GM23338 (cell line): ENCODE measurements at places on chromosomes 5 and 9.
A peak's percentile ranks its signal among the peaks of the same experiment; 100 is the strongest.

DNA sequence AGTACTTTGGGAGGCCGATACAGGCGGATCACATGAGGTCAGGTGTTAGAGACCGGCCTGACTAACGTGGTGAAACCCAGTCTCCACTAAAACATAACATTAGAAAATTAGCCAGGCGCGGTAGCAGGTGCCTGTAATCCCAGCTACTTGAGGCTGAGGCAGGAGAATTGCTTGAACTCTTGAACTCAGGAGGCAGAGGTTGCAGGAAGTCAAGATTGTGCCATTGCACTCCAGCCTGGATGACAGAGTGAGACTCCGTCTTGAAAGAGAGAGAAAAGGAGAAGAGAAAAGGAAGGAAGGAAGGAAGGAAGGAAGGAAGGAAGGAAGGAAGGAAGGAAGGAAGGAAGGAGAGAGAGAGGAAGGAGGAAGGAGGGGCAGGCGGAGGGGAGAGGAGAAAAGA lies 45.1 kb downstream of the MYO10 start:
- no peak for DNase-seq

- no peak for DNase-seq
Measured at GRCh38 chr9:129493002-129493705, 127.7 kb downstream of the C9orf50 start.

GRCh38 chr9:4113711-4114110 lies 186.2 kb downstream of the GLIS3 start:
- DNase-seq = no peak

DNA sequence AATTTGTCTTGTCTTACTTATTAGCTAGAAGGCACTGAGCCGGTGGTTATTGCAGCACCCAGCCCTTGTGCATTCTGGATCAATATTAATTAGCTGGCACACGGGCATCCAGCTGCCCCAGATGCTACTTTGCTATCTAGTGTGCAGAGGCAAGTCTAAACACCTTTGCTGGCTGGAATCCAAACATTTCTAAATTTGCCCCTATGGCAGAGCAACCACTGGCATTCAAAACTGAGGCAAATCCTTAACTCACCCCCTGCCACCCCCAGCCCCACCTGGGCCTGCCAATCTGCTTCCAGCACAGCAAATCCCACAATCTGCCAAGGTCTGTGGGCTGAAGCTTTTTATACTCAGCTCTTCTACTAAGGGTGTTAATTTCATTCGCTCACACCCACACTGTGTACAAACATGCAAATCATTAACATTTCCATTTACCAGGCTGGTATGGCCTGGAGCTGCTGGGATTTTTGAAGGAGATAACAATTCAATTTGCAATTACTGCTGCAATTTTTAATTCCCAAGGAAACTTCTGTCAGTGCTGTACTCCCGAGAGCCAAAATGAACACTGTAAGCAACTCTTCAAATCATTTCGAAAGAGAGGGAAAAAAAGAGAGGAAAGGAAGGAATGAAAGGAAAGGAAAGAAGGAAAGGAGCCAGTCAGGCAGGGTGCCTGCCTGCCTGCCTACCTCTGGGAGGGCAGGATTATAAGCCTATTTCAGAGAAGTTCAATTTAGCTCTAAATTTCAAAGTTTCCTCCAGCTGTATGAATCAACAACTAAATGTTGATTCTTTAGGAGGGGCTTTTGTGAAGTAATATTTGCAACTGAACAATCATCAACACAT lies 35.5 kb downstream of the RAPGEF1 start:
- no peak for DNase-seq

DNA sequence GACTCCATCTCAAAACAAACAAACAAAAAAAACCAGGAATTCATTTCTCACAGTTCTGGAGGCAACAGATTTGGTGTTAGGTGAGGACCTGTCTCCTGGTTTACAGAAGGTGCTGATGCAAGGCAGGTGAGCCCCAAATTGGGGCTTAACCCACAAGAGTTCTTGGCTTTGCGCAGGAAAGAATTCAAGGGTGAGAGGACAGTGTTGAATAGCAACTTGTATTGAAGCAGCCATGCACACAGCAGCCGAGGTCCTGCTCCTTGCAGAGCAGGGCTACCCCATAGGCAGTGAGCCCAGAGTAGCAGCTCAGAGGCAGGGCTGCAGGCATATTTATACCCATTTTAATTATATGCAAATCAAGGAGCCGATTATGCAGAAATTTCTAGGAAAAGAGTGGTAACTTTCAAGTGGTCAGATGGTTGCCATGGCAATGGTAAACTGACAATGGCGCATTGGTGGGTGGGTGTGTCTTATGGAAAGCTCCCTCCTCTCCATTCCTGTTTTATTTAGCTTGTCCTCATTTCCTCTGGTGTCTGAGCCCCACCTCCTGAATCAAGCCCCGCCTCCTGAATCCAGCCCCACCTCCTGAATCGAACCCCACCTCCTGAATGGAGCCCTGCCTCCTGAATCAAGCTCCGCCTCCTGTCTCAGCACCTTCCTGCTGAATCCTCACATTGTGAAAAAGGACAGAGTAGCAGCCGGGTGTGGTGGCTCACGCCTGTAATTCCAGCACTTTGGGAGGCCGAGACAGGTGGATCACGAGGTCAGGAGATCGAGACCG lies 34.5 kb upstream of the COL5A1 start:
- DNase-seq = peak; percentile 80

DNA sequence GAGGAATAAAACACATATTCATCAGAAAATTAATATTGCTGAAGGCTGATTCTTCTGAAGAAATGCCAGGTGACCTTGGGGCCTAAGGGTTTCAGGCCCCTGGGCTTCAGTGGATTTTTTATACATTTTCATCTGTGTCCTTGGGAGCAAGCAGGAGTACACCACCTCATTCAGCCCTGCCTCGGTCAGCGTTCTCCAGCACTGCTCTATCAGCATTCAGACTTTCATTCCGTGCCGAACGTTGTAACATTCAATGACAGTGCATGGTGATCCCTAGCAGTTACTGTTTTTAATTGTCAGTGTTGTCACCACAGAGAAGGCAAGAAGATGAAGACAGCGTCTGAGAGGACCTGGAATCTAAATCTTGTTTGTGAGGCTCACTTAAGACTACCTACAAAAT lies 490.4 kb downstream of the DNAH5 start:
- no peak for DNase-seq

- DNase-seq = no peak
Measured at GRCh38 chr5:6804766-6805501, 91.7 kb downstream of the TENT4A start.

DNA sequence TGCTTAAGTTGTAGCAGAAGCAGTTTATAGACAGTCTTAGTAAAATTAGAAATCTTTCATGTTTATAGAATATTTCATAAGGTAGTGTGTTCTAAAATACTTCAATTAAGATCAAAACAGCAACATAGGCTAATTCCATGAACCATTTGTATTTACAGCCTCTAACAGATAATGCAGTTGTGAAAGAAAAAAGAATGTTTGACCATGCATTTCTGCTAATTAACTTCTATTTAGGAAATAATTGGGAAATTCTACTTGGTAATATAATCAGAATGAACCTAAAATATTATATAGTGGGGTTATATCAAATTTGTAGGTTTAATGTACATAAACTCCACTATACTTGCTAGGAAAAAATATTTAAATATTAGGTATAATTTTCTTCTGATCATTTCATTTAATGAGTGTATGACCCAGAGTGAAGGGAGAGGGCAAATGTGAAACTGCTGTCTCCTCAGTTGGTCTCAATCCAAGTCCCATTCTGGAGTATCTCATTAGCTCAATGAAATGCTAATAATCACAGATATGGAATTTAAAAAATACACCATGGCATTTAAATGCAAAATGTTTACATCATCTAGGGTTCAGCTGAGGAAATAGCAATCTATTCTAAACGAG lies 34.9 kb downstream of the ALDH1A1 start:
- DNase-seq = no peak

GRCh38 chr9:17481565-17481964 lies 97.3 kb upstream of the SH3GL2 start:
- peak; percentile 21 for DNase-seq

GRCh38 chr9:89719202-89719601 lies 114.4 kb downstream of the GADD45G start:
- DNase-seq = no peak

DNA sequence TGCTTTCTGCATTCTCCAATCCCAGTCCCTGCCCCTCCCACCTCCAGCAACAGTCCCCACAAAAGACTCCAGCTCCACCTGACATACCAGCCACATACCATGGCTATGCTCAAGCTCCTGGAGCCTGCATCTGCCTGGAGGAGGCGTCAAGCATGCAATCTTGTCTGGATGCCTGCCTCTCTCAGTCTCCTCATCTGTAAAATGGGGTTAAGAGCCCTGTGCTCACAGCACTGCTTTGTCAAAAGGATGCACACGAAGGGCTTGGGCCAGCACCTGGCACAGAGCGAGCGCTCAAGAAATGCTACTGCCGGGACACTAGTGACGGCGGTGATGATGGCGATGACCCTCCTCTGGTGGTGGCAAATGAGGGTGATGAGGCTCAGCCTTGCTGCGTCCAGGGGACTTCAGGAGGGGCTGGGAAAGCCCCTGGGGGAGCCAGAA lies 202.9 kb upstream of the IER5L start:
- peak; percentile 81 for DNase-seq

- DNase-seq = peak; percentile 83
Measured at GRCh38 chr5:161544350-161544765, 2.2 kb downstream of the GABRB2 start.

DNA sequence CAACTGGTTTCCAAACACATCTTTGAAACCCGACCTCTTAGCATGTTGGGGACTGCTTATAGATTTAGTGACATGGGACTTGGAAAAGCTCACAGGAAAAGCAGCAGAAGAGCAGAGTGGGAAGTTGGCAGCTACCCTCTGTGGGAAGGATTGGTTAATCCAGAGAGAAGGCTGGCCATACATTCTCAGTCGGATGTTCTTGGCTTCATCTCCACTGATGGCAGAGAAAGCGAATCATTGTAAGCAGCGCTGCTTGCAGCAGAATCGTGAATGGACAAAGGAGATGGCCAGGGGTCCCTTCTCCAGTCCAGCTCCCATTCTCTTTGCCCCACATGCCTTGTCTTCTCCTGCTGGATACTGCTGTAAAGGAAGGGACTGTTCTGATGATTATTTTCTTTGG lies 62.7 kb downstream of the MEGF10 start:
- no peak for DNase-seq

DNA sequence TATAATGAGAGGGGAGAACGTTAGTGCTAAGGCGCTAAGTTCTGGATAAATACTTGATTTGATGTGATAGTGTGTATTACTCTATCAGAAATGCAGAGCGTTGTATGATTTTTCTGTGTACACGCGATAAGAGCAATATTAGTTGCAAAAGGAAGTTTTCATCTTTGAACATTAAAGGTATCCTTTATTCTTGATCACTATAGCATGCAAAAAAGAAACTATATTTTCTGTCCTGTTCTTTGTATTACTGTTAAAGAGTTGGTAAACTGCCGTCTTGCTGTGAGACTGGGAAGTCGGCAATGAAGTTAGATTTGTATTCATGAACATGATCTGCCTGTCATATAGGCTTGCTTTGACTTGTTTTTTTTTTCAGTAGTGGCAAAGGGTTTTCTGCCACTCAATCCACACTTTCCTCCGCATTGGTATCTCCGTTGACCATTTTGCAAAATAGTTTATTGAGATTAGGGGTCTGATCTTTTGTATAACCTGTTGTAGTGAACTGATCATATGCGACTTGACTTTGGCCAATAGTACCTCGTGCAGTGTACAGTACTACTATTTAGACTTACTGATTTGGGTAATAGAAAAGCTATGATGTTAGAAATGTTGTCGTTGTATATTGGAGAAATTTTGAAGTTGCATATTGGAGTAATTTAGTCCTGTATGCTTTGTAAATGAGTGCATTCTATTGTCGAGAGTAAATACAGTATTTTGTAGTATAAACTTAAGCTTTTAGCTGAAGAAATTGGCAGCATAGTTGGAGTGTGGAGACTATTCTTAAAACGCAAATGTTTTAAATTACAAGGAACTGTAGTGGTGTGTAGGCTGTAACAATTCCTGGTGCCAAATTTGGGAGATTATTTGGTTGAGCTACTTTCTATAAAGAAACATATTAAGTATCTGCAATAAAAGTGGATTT lies 1.7 kb downstream of the DENND4C start:
- no peak for DNase-seq

GRCh38 chr9:99808454-99808853 lies 13.2 kb upstream of the NR4A3 start:
- DNase-seq = no peak

DNA sequence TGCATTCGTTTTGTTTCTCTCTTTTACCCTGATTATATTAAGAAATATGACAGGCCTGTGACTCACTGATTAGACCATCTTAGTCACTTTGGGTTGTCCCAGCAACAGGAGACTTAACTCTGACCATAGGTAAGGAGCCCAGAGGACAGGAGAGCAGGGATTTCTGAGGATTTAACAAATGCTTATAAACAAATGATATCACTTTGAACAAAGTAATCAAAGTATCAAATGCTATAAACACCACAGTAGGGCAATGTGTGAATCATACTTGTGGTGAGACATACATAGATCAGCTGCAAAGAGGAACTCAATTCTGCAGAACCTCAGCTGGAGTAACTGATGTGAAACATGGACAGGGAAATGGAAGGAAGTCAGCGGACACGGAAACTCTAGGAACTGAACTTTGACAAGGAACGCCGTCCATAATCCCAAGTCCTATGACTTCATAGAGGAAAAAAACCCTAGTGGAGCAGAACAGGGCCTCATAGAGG lies 190.6 kb upstream of the MSX2 start:
- DNase-seq = no peak

- no peak for DNase-seq
Measured at GRCh38 chr9:104841601-104842141, 77.7 kb downstream of the NIPSNAP3B start.

DNA sequence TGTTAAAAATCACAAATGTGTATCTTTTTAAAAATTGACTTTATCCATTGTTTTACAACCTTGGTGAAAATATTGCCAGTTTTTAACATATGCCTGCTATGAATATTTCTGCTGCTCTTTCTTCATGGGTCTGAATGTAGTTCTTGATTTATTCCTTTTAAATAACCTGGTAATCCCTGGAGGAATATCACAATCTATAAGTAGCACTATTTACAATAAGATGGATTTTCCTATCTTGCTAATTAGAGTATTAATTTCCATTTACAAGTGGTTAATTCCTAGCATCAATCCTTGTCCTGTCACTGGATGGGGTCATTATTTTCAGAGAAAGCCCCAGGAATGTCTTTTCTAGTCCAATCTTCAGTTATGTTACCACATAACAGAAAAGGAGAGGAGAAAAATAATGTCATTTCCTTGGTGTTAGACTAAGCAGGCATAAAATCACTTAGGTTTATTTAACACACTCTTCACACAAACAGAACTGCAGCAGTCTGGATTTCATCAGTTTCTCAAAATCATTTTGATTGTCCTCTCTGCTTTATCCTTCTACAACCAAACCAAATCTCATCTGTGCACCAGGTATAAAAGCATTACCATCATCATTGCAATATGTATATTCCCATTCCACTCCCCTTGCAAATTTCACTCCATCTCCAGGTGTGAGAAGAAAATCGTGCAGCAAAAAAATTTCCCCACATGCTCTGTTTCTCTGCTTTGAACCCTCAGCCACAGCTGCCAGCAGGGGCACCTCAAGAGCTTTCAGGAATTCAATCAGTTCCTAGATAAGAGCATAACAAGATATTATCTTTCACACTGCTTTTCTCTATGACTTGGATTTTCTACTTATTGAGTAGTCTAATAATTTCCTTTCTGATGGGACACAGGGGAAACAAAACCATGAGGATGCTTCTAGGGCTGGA lies 204.1 kb downstream of the SEC61B start:
- no peak for DNase-seq

- DNase-seq = no peak
Measured at GRCh38 chr5:177588413-177588909, 3.5 kb upstream of the TMED9 start.
